ENCODE measurements at places on chromosomes 1 and 21.

- no peak for DNase-seq
These were observed 370.1 kb upstream of the NR5A2 start for GRCh38 chr1:199657449-199657848.

- no peak for DNase-seq
These were observed 6.3 kb downstream of the JMJD4 start for GRCh38 chr1:227728892-227729143.

GRCh38 chr21:31279986-31280385, 64.1 kb downstream of the TIAM1 start:
- DNase-seq, result no peak

GRCh38 chr1:88302843-88303486, 381.1 kb upstream of the PKN2 start:
- DNase-seq, result peak; percentile 24

GRCh38 chr1:11735854-11736745, at the start of gene AGTRAP:
Gene AGTRAP (plus strand): TSS chr1:11736136. CDS start chr1:11736209, 73 bp downstream.
- peak; percentile 85 for DNase-seq

GRCh38 chr1:52856026-52856425, 13.5 kb downstream of the ZYG11A start:
- no peak for DNase-seq

- DNase-seq, result peak; percentile 47
These were observed 102.4 kb upstream of the ST6GALNAC5 start for GRCh38 chr1:76764638-76765454.

- no peak for DNase-seq
These were observed 83.7 kb downstream of the HLCS start for GRCh38 chr21:36882776-36883175.

- DNase-seq, result no peak
These were observed 726 bp downstream of the TMEM54 start for GRCh38 chr1:32900371-32900955.

DNA sequence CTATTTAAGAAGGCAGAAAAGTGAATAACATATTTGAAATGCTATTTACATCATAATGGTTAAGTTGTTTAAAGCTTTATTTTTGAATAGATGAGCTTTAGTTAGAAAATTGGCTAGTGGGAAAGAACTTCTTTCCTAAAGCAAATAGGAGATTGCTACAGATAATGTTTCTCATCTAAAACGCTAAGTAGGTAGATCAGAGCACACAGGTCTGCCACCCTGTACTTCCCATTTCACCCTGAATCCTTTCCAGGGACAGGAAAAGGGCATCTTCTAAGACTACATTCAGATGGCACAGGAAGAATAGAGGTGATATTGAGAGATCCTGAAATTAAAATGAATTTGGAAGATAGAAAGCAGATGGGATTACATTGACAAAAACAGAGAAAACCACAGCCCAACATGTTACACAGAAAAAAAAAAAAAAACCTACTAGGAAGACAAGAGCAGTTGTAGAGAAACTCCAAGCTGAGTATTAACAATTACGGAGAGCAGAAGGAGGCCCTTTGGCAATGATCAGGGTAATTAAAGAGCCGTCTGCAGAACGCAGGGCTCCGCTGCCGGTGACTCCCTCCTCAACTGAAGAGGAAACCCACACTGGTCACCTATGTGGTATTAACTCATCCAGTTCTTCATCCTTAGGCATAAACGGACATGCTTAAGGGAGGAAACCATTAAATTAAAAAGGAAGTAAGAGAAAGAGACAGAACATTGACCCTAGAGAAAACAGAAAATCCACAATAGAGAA, 53.6 kb upstream of the MAP10 start:
- DNase-seq, result peak; percentile 5

DNA sequence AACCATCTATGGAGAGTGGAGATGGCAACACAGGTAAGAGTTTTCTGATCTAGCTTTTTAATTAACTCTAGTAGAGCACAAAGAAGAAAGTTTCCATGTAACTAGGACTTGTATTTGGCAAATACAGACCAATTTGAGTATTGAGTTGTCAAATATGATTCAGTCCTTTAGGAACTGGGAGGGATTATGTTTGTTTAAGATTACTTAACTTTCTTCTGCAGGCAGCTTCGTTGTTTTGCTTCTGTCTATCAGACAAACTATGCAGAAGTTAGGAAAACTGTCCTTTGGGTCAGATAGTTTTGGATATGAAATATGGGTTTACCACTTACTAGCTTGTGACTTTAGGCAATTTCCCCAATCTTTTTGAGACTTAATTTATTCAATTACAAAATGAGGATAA, 111.8 kb downstream of the POU2F1 start:
- DNase-seq, result no peak

GRCh38 chr1:156796340-156797097, 20.1 kb downstream of the SH2D2A start:
- DNase-seq, result no peak

DNA sequence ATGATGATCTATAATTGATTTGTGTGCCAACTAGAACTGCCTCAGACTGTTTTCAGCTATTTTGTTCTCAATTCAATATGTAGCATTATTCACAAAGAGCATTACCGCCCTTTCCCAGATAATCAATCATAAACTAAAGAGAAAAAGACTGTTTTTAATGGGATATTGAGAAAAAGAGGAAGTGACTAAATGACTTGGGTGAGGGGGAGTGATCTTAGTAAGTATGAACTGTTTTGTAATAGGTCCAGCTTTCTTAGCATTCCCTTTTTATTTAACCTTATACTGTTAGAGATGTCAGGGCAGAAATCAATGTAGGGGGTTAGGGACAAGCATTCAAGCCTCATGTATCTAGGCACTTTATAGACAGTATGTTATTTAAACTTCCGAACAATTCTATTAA, 157.8 kb upstream of the DPYD start:
- no peak for DNase-seq

- no peak for DNase-seq
These were observed 8.7 kb downstream of the FAM3B start for GRCh38 chr21:41325138-41325912.

- no peak for DNase-seq
These were observed 15.6 kb upstream of the CSF1 start for GRCh38 chr1:109894823-109895719.

GRCh38 chr1:208024406-208024805, 113.5 kb upstream of the CD34 start:
- DNase-seq, result no peak

DNA sequence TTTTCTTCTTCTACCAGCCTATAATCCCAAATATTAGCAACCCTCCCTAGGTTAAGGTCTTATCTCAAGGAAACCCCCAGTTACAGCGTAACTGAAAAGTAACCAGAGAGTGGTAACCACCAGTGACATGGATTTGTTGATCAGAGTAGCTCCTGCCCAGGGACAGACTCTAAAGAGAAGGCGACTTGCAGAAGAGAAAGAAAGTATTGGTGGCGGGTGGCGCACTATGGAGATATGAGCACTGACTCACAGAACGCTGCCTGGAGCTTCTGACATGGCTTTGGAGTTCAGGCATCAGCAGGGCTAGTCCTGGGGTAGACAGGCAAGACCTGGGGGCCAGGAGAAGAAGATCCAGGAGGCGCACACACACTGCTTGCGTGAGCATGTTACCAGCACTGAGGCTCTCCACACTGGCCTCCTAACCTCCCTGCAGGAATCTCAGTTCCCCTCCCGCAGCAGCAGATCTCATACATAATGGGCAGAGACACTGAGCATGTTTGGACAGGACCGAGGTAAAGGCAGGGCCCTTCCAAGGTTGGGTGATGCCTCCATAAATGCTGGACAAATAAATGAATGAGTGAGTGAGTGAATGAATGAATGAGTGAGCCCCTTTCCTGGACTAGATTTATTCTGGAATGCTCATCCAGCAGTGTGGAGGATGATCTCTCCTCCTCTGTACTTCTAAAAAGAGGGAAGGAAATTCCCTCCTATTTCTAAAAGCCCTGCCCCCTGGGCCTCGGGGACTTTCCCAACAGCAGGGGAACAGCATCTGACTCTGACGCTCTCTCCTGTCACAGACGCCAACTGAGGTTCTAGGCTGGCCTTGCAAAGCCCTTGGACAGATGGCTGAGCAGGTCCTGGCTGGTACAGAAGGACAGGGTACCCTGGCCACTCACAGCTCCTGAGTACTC, 175.5 kb downstream of the CLIC6 start:
- DNase-seq, result no peak

DNA sequence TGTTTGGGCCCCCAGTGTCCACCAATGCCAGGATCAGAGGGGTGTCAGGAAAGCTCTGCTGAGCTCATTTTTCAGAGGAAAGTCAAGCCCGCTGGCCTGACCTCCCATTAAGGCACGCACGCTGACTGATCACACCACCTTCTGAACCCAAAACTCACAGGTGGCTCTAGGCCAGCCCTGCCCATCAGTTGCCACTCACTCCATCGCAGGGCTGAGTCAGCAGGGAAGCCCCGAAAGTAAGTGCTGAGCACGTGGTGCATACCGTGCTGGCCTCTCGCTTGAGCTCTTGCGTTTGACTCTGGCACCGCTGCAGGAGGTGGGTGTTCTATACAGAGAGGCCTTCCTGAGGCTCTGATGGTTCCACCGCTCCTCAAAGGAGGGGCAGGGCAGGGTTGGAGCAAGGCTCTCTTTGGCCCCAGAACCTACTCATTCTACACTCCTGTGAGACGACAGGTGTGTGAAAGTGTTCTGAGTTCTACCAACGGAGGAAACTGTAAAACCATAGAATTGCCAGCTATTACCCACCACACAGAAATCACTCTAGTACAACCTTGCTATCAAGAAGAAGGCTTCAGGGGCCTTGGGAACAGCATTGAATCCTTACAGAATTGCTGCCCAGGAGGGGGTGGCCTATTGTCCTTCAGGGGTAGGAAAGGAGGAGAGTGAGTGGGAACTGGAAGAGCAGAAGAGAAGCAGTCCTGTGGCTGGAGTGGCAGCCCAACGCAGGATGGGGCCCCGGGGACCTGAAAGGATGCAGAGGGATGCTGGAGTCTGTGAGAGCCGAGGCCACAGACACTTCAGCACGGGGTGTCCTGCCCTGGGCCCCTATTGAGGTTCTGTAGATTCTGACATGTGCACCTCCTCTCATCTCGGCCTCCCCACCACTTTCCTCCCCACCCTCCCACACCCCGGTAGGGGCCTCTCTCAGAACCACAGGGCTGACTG, 214.7 kb upstream of the EDN2 start:
- DNase-seq, result no peak

- no peak for DNase-seq
These were observed 95.7 kb upstream of the NCAM2 start for GRCh38 chr21:20902511-20902910.

DNA sequence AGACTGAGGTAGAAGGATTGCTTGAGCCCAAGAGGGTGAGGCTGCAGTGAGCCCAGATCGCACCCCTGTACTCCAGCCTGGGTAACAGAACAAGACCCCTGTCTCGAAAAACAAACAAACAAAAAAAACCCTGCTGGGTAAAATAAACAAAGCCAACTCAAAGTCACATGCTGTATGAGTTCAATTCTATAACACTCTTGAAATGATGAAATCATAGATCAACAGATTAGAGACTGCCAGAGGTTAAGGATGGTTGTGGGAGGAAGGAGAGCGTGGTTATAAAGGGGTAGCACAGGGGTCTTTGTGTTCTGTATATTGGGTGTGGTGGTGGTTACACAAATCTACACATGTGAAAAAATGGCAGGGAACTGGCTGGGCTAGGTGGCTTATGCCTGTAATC, 62.5 kb downstream of the TAS1R2 start:
- DNase-seq, result peak; percentile 17

- no peak for DNase-seq
These were observed 61.6 kb downstream of the KLHDC7A start for GRCh38 chr1:18542351-18542750.
